ENCODE measurements at places on chromosomes 5 and 9.

DNA sequence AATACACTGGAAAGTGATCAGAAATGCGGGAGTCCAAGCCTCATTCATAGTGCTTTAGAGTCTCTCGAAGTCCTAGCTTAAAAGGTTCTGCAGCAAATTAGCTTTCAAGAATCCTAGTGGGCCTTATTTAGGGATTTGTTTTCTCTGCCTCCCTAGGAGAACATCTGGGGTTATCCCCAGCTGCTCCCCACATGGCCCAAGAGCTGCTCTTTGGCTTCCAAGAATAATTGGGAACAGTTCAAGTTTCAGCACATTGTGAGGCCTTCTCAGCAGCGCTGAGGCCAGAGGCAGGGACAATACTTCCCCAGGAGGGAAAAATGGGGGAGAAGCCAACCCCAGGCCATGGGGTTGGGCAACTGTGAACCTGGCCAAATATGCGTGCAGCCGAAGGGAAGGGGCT lies 108.7 kb downstream of the LIFR start:
- no peak for DNase-seq

GRCh38 chr5:167814040-167814439 lies 477.4 kb upstream of the WWC1 start:
- no peak for DNase-seq

GRCh38 chr5:157559301-157559700 lies 16.3 kb downstream of the ADAM19 start:
- no peak for DNase-seq

DNA sequence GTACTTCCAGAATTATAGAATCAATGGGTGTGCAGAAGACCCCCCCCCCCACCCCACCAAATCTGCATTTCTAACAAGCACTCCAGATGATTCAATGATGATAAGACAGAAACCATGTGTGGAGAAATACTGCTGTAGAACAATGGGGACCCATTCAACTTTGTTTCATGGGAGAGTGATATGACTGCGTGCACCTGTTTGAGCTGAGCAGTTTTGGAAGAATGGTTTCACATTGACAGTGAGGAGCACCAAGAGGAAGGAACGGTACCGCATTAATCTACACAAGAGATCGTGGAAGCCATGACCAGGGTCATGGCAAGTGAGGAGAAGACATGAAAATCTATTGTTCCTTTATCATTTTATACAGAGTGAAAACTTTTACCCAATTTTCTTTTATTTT lies 202.7 kb downstream of the CD180 start:
- DNase-seq = no peak

- no peak for DNase-seq
These were observed 5.1 kb downstream of the CNOT8 start for GRCh38 chr5:154863291-154864080.

GRCh38 chr5:172145870-172146747 lies 41.9 kb downstream of the STK10 start:
- DNase-seq = no peak

DNA sequence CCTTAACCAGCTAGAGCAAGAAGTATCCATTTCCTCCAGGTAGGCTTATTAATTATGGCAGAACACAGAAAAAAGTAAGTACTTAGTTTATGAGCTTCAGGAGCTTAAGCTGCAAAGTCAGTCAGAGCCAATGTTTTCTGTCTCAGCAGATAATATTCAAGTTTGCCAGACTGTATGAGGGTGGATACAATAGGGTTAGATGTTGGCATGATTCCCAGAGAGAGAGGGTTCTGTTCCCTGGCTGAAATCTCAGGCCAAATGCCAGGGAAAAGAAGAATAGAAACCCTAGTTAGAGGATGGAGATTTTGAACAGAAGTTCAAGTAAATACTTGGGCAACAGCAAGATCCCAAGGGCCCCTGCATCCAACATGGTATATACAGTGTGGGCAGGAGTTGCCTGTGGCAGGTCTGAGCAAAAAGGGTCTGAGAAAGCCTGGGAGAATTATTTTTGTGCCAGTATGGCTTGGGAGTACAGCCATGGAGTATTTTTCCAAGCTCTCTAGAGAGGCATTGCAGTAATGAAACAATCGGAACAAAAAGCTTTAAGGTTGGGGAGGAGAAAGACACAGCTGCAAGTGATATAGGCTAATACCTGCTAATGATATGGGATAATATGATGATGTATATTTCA lies 31.0 kb upstream of the ISOC1 start:
- DNase-seq = no peak

DNA sequence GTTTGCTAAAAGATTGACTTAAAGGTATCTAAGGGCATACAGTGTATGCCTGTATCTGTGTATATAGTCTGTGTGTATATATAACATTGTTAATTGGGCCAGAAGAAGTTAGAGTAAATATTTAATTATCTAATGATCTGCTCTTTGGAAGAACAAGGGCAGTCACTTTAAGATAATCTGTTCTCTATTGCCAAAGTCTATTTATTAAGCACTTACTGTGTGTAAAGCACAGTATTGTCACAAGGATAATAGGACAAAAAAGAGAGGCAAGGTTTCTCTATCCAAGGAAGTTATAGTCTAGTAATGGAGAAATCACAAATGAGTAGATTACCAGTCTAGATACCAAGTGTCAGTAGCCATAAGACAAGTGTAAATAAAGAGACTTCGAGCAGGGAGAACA lies 51.5 kb downstream of the SV2C start:
- DNase-seq = no peak

DNA sequence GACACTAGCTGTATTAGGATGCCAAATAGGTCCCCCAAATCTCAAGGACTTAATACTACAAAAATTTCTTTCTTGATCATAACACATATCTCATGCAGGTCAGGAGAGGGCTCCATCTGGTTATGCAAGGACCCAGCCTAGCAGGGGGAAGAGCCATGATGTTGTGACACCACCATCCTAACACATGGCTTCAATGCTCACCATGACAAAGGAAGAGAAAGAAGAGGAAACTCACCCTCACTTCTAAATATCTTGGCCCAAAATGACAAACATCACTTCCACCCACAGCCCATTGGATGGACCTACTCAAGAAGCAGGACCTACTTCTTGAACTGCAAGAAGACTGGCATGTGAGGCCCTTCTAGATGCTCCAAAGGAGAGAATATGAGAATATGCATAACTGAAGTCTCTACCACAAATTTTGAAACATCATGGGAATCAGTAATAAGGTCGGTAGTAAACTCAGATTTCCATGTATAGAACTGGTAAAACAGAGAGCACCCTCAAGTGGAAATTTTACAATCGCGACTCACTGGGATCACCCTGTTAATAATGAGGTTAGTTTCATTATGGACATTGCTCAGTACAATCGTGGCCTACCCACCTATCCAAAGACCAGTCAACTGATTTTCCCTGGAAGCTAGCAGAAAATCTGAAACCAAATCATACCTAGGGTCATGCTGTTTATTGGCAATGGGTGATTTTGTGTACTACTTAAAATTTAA lies 308.2 kb downstream of the ACTL7B start:
- DNase-seq = no peak

DNA sequence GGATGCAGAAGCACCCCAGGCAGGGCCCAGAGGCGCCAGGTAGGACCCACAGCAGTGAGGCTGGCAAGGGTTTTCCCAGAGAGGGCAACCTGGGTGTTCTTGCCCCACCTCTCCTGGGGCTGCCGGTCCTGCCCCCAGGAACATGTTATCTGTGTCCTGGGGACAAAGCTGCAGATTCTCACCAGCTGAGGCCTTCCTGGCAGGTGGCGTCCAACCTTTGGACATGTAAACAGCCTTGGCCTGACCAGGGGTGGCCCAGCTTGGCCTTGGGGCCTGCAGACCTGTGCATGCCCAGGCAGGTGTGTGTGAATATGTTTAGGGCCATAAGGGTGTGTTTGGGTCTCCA lies 101.8 kb upstream of the LARP1 start:
- DNase-seq = no peak

DNA sequence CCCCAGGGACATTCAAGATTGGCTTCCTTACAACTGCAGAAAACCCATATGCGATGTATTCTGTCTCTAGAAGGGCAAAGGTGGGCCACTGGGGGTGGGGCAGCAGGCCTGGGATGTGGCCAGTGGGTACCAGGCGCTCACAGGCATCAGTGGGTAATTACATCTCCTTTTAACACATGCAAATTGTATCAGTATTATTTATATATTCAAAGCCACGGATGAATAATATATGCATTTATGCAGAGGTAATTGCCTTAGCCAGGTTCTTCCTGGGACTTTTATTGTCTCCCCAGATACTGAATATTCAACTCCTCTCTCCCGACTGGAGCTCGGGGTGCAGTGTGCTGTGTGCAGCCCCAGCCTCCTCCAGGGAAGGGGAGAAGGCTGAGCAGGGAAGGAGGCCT lies 109.4 kb upstream of the MVB12B start:
- no peak for DNase-seq

GRCh38 chr9:91902475-91903125 lies 47.4 kb downstream of the ROR2 start:
- DNase-seq = no peak

DNA sequence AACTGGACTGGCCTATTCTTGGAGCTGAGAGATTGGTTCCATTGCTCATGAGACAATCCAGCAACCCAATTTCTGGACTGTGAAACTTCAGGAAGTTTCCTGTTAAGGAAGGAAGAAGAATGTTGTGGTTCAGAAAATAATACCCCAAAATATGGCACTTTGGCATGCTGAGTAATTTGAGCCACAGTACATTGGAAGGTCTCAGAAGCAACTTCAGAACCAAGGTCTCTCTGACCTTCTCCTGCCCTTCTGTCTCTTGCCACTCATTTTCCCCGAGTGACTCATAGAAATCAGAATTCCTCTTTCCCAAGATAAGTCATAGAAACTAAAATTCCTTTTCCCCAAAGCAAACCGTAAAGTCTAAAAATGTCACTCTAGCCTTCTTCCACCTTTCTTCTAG lies 1366.1 kb downstream of the PTPRD start:
- no peak for DNase-seq

- no peak for DNase-seq
These were observed 425.7 kb upstream of the CYLC2 start for GRCh38 chr9:102569436-102569835.

DNA sequence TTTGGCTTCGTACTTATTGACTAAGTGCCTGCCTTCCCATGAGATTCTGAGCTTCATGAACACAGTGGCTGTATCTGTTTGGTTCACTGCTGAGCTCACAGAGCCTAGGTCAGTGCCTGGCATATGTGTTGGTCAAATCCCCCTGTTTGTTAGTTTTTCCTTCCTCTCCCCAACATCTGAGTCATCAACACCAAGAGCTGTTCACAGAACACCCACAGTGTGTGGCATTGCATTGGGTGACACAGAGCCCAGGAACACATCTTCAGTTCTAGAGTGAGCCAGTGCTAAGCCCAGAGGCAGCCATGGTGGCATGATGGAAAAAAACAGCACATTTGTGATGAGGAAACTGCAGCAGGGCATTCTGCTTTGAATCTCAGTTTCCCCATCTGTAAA lies 294.6 kb downstream of the SEC61B start:
- DNase-seq = no peak

- DNase-seq = no peak
These were observed 363.8 kb downstream of the ARL15 start for GRCh38 chr5:53946405-53947100.

- DNase-seq = no peak
These were observed 63.5 kb downstream of the DUSP1 start for GRCh38 chr5:172707285-172708182.

GRCh38 chr5:101024299-101024698 lies 121.2 kb upstream of the ST8SIA4 start:
- no peak for DNase-seq

GRCh38 chr5:95605786-95606185 lies 14.1 kb upstream of the GPR150 start:
- no peak for DNase-seq

DNA sequence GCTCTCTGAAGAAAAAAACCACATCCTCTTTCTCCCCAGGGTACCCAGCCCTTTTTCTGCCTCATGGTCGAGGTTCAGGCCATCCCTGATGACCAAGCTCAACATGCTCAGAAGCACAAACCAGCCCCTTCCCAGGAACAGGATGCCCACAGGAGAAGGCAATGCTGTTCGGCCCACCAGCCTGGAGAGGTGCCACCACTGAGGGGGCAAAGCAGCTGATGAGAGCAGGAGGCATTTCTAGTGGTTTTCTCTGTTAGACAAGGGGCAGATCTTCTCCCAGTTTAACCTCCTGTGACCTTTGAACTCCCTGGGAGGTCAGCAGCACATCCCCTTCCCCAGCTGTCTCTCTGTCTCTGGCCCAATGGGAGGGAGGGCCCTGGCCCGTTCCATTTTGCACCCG lies 73.0 kb downstream of the PAX5 start:
- DNase-seq = no peak

GRCh38 chr9:101126556-101126955 lies 98.0 kb downstream of the PLPPR1 start:
- DNase-seq = no peak

DNA sequence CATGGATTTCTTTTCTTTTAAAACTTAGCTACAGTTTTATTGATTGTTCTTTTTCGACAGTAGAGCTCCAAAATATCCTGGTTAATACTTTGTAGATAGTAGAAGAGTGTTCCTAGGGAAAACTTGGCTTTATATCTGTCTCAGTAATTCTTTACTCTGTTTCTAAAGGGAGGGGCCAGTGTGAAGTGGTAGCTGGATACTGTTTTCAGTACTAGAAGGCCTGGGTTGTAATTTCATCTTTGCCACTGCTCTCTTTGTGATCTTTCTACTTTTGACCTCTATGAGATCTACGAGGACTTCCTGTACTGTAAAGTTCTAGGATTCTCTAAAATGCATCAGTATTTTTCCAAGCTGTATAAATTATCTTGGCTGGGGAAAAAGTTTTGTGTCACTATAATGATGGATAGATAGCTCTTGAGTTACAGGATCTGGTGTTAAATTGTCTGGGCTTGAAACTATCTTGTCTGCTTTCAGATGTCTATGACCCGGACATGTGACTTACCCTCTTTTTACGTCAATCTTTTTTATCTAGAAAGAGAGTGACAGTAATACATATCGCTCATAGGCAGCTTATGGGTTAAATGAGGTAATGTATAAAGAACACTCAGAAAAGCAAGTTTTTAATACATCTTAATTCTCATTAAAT lies 53.6 kb downstream of the PRR16 start:
- no peak for DNase-seq

GRCh38 chr9:106799152-106799551 lies 63.8 kb upstream of the ZNF462 start:
- DNase-seq = no peak

DNA sequence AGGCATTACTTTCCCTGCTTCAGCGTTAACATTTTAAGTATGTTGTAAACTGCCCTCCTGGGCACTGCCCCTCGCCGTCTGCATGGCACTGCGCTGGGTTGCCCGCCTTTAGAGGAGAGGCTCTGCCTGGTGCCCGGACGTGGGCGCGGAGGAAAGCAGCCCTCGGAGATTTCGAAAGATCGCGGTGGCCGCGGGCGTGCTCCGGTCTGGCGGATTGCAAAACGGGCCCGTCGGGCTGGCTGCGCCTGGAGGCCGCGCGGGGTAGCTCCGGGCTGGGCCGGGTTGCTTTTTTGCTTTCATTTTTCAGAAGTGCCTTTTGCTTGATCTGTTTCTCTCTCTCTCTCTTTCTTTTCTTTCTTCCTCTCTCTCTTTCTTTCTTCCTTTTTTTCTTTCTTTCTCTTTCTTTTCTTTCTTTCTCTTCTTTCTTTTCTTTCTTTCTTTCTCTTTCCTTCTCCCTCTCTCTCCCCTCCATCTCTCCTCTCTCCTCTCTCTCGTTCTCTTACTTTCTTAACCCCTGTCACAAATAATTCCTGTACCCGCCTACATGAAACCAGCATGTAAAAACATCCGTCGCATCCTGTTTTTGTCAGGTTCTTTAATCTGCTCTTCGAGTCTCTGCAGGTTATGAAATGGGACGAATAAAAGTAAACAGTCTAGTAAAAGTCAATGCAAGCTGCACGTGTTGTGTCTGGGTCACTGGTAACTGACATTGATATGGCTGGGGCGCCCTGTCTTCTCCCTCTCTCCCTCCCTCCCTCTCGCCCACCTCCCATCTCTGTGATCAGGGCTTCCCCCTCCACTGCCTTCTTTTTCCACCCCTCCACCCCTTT lies 1.7 kb downstream of the FST start:
- DNase-seq = no peak
